B cell (primary cell): ENCODE measurements at places on chromosomes 7 and 10.

DNA sequence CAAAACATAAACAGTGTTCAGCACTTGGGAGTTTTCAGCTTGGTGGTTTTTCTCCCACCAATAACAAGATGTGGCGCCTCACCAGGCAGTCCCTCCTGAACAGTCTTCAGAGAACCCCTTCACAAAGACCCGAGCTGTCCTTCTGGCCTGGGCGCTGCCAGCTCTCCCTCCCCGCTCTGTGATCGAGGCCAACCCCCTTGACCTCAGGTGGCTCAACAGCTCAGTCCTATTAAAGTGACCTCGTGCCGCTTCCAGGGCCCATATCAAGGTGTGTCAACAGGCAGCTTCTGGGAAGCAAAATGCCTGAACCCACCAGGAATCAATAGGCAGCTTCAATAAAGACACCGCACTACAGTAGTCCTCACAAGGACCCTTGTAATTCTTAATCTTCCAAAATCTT is 63.3 kb downstream of the CHST15 start:
- H3K27me3 ChIP-seq, result no peaks in the 10 kb centered on the region
- H3K27ac ChIP-seq, result no peak overlapping the region
- no peak overlapping the region for H3K4me3 ChIP-seq
- no peaks in the 10 kb centered on the region for H3K36me3 ChIP-seq
- no peak for DNase-seq
- H3K4me1 ChIP-seq, result peaks cover 33% of the 10 kb centered on the region

- no peaks in the 10 kb centered on the region for H3K36me3 ChIP-seq
- no peak overlapping the region for H3K4me3 ChIP-seq
- no peaks in the 10 kb centered on the region for H3K4me1 ChIP-seq
- H3K27me3 ChIP-seq, result no peaks in the 10 kb centered on the region
- H3K27ac ChIP-seq, result no peak overlapping the region
Observed at GRCh38 chr7:96614154-96614867, 95.3 kb downstream of the SEM1 start.

DNA sequence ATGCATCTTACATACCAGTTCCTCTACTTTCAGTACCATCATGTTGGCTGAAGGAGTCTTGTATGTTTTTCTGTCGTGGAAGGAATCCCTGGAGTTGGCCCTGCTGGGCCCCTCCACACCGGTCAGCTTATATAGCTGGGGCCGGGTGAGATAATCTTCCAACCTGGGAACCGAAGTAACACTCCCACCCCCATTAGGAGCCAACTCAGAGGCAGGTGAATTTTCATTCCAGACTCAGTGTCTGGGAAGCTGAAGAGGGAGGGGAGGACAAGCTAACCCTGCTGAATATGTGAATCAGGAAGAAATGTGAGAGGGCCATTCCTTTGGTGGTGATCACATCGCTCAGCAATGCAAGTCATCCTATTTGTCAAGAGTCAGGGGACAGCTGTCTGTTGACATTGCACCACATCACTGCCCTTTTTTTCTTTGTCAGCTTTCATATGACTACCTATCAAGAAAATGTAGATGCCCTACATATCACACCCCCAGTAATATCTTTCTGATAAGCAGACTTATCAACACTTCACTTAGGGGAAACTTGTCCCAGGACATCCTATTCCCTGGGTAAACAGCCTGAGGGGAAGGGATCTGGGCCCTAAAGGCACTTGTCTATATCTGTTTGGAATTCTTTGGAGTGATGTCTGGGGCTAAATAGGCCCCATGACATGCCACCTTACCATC is at the start of gene ANKRD1:
TSS of gene ANKRD1 (minus strand) at position 102 of the 681 bp plus-strand sequence. CDS start at position 42, 60 bp downstream.
- no peaks in the 10 kb centered on the region for H3K4me1 ChIP-seq
- no peak for DNase-seq
- no peak within 1 kb of the TSS for H3K27ac ChIP-seq
- H3K4me3 ChIP-seq, result no peak within 1 kb of the TSS
- H3K27me3 ChIP-seq, result no peaks in the 10 kb centered on the region
- no peaks in the 10 kb centered on the region for H3K36me3 ChIP-seq

GRCh38 chr7:70343519-70343918 is 745.2 kb downstream of the AUTS2 start:
- no peaks in the 10 kb centered on the region for H3K27me3 ChIP-seq
- no peaks in the 10 kb centered on the region for H3K36me3 ChIP-seq
- no peak for DNase-seq
- H3K4me3 ChIP-seq, result no peak overlapping the region

- peaks cover 39% of the 10 kb centered on the region for H3K4me1 ChIP-seq
- H3K27me3 ChIP-seq, result no peaks in the 10 kb centered on the region
- peaks cover 90% of the 10 kb centered on the region for H3K36me3 ChIP-seq
- H3K27ac ChIP-seq, result peak overlapping the region; percentile 52
Observed at GRCh38 chr10:43390759-43391158, 18.2 kb downstream of the HNRNPF start.

- H3K27ac ChIP-seq, result no peak overlapping the region
- no peaks in the 10 kb centered on the region for H3K36me3 ChIP-seq
- DNase-seq, result no peak
Observed at GRCh38 chr10:124566981-124567835, 105.6 kb downstream of the LHPP start.

DNA sequence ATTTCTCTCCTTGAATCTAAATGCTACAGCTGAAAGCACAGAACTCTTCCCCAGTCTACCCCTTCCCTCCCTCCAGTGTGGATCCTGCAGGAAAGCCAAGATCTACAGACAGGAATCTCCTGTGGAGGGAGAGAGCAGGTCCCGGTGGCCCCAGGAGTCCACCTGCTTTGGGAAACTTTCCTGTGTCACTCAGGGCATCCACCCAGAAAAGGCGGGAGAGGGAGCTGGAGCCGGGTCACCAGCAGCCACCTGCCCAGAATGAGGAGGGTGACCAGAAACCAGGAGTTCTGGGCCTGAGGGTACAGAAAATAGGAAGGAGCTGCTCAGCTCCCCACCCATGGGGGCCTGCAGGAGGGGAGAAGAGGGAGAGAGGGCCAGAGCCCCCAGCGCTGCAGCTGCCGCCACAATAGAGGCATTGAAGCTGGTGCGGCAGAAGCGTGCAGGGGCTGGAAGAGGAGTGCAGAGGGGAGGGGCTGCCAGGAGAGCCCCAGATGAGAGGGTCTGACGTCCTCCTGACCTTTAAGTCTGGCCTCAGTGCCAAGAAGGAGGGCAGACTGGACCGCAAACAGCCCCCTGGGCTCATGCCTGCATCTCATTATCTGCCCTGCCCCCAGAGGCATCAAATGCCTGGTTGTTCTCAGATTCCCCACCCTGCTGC is 56.3 kb upstream of the TMEM72 start:
- H3K4me3 ChIP-seq, result no peak overlapping the region
- no peak for DNase-seq
- no peak overlapping the region for H3K27ac ChIP-seq
- no peaks in the 10 kb centered on the region for H3K36me3 ChIP-seq
- H3K4me1 ChIP-seq, result no peaks in the 10 kb centered on the region
- H3K27me3 ChIP-seq, result no peaks in the 10 kb centered on the region

DNA sequence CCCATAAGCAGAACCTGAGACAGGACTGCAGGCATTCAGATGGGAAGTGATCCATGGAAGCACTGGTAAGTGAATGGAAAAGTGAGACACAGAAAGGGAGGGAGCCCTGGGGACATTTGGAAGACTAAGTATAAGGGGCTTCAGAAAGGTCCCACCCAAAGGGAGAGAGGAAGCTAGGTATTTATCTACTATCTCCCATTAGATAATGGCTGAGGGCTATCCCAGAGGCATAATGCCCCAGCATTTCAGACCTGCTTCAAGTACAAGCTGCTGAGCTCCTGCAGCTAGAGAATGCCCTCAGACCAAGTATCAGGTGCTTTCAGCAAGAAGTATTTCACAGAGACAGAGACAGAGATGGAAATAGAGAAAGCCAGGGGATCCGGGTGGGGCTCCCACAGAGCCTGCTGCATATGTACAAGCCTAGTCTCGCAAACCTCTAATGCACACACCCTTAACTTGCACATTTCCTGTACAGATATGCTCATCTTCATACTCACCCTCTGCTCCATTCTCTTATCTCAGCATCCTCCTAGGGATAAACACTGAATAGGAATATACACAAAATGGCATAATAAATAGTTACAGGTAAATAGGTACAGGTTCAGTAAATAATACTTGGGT is 20.2 kb downstream of the KDM7A start:
- peaks cover 31% of the 10 kb centered on the region for H3K4me1 ChIP-seq
- DNase-seq, result no peak
- no peaks in the 10 kb centered on the region for H3K27me3 ChIP-seq
- H3K36me3 ChIP-seq, result peaks cover 14% of the 10 kb centered on the region

DNA sequence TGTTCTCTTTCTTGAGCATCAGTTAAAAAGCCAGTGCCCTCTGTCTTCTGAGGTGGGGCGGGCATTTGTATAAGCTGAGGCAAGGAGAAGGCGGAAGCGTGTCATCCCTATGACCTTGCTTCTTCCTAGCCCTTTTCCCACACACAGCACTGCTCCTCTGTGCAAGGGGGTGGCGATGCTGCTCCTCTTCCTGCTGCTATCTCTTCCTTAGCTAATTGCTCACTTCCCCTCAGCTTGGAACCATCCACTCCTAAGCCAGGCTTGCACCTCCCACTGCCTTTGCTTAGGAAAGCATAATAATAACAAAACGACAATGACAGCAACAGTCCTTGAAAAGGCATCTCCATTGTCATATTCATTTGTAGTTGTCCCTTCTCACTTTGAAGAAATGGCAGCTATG is 366.9 kb downstream of the PHTF2 start:
- H3K36me3 ChIP-seq, result no peaks in the 10 kb centered on the region
- DNase-seq, result no peak
- H3K4me3 ChIP-seq, result no peak overlapping the region
- H3K27me3 ChIP-seq, result no peaks in the 10 kb centered on the region
- H3K4me1 ChIP-seq, result no peaks in the 10 kb centered on the region

GRCh38 chr7:71563276-71563675 is 431.3 kb downstream of the GALNT17 start:
- no peak for DNase-seq
- H3K27ac ChIP-seq, result no peak overlapping the region
- H3K4me1 ChIP-seq, result no peaks in the 10 kb centered on the region
- no peak overlapping the region for H3K4me3 ChIP-seq
- H3K36me3 ChIP-seq, result no peaks in the 10 kb centered on the region
- no peaks in the 10 kb centered on the region for H3K27me3 ChIP-seq

DNA sequence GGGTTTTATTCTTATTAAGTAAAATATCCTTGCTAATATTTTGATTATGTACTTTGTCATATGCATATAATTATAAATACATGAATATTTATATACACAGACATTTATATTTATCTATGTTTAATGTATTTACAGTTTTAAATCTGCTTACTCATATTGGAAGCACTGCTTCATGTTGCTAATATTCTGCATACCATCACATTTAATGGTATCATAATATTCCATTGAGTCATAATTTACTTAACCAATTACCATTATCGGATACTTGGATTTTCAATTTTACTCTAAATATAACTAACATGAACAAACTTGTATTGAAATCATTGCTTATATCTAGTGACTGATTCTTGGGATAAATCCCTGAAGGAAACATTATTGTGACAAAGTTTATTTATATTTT is 155.2 kb downstream of the MBL2 start:
- H3K27me3 ChIP-seq, result no peaks in the 10 kb centered on the region
- no peak overlapping the region for H3K4me3 ChIP-seq
- no peaks in the 10 kb centered on the region for H3K36me3 ChIP-seq
- H3K4me1 ChIP-seq, result no peaks in the 10 kb centered on the region
- DNase-seq, result no peak
- no peak overlapping the region for H3K27ac ChIP-seq

DNA sequence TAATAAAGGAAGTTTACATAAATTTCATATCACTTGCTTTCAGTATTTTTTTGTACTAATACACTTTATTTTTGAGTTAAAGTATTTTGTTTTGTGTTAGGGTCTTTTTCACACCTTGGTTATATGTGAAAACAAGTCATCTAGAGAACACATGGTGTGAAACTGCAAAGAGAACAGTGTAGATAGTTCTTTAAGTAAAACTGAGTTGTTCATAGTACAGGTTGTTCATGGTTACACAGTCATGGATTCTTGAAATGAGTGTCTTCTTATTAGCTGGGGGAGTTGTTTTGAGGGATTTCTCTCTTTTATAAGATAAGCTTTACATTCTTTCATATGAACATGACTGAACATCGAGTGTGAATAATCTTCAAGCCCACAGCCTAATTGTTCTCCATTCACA is 244.2 kb downstream of the THSD7A start:
- H3K4me3 ChIP-seq, result no peak overlapping the region
- H3K27me3 ChIP-seq, result no peaks in the 10 kb centered on the region
- H3K36me3 ChIP-seq, result no peaks in the 10 kb centered on the region
- no peaks in the 10 kb centered on the region for H3K4me1 ChIP-seq
